NCI-H82 (cell line): ENCODE measurements at places on chromosomes 11 and 22.

DNA sequence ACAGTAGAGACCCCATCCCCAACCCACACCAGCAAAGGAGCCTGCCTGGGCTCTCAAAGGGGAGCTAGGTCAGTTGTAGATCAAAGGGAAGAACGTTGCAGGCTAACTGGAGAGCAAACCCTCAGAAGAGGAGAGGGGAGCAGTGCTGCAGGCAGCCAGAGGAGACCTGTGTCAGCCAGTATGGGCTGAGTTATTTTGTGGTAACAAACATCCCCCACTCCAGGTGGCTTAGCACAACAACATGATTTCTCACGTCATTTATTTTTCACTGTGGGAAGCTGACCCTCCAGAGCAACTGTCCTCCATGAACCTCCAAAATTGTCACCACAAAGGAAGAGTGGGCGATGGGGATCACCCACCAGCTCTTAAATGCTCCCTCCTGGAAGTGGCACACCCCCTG is 19.8 kb upstream of the SHANK2 start:
- no peak for DNase-seq

GRCh38 chr22:36856121-36856791 is 4.5 kb upstream of the NCF4 start:
- DNase-seq, result peak; percentile 89

DNA sequence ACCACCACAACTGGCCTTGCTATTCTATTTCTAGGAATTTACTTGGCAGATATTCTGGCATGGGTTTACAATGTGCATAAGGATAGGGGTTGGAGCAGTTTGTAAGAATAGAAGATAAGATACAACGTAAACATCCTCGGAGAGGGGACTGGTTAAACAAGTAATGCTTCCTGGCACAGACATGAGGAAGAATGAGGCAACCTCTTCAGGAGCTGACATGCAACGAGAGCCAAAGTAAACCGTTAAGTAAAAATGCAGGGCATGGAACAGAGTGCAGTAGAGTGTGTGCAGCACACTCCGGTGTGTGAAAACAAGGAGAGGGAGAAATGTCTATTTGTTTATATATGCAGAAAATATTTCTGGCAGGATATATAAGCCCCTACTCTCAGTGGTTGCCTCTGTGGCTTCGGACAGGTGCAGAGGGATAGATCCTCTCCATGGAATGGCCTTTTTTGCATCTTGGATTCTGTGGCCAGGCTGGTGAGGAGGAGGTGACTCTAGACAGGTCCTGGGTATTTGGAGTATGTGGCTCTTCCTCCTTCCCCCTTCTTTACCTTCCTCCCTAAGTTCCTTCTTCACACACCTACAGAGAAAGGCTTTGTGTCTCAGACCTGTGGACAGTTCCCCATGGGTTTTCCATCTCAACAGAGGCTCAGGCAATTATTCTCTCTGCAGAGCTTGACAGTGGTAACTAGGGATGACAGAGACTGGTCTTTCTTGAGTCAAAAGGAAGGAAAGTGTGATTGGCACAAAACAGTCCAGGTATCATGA is 2.5 kb downstream of the RAB36 start:
- DNase-seq, result no peak

GRCh38 chr11:57373146-57373545 is 7.8 kb downstream of the PRG3 start:
- DNase-seq, result no peak

DNA sequence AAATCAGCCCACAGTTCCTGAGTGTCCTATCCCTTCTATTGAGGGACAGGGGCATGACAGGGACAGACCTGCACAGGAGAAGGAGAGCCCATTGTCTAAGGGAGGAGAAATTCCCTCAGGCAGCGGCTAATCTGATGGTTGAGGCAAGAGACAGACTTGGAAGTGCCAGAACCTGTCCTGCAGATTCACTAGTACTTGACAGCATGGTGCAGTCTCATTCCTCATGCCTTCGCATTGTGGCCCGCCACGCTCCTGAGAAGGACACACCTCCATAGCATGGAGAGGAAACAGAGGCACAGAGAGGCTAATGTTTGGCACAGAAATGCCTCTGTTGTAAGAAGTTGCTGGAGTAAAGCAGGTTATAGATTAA is 3.2 kb downstream of the P2RY6 start:
- no peak for DNase-seq

GRCh38 chr11:67644042-67644441 is 4.5 kb upstream of the TBX10 start:
- DNase-seq, result peak; percentile 18
